ENCODE measurements at places on chromosomes 6 and 20.
A peak's percentile ranks its signal among the peaks of the same experiment; 100 is the strongest.

DNA sequence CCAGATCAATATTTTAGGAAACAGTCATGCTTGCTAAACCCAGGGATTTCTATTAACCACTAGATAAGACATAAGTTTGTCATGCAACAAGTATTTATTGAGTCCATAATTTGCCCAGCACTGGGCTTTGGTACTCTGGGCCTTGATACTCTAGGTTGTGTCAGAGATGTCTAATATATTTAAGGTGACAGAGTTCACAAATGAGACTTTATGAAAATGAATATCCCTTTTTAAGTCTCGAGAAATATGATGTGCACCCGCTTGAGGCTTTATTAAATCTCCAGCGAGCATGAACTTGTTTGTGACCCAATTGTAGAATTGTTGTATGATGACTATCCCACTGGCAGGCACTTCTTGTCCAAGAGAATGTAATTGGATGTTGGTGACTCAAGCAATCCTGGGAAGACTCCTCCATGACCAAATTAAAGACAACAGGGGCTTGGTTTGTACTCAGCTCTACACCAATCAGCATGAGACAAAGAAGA, 109.2 kb downstream of the ESR1 start:
- peak; percentile 88 for DNase-seq

DNA sequence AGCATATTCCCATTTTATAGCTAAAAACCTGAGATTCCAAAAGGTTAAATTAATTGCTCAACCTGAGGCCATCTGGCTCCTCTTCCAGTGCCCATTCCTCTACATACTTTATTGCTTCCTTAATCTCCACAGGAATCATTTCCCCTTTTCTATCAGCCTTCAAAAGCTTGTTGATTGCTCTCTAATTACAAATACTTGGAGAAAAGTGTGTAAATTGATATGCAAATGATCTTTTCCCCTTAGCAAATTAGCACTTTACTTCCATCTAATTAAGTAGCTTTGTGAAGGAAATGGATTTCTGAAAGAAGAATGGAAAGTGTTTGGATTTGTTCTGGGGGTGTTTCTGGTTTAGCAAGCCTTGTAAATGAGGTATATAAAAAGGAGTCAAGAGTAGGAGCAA, 323.3 kb downstream of the GRIK2 start:
- DNase-seq, result no peak

- no peak for DNase-seq
Measured at GRCh38 chr6:23647045-23647444, 479.0 kb upstream of the NRSN1 start.

DNA sequence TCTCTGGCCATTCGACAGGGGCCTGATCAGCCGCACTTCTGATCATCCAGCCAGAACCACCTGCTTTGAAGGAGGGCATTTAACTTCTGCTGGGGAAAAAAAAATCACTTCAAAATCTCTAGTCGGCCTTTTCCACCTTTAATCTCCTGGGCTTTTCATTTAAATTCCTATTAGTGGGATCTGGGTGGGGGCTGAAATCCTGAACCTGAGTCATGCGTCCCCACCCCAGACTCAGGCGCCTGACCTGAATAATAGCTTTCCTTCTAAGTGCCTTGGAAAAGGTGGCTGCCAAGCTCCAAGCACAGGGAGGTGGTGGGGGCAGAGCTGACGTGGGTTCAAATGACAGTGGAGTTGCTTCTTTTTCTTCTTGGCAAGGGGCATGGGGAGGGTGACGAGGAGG, 246.0 kb upstream of the EXOC2 start:
- no peak for DNase-seq

- DNase-seq, result no peak
Measured at GRCh38 chr20:33964441-33964840, 29.3 kb upstream of the RALY start.

DNA sequence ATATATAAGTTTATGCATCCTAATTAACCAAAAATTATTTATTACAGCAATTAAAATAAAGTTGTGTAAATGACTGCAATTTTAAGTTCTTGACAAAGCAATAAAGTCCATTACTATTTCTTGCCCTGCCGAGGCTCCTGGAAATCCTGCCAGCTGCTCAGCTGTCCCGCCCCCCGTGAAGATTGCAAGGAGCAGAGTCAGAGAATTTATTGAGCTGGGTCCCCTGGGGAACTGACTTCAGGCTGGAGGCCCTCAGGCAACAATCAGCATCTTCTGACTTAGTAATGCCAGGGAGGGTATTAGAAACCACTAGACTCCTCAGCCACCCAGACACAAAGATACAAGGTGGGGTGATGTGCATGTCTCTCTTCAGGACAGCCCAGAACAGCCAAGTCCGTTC, 92.3 kb downstream of the EDN3 start:
- DNase-seq, result no peak

Data from HS-27A (cell line).